ENCODE measurements at places on chromosomes 5 and 9.

GRCh38 chr5:26009742-26010141 is 1028.6 kb downstream of the CDH9 start:
- no peak for DNase-seq

GRCh38 chr5:122358372-122358979 is 46.4 kb downstream of the SNCAIP start:
- DNase-seq: no peak

DNA sequence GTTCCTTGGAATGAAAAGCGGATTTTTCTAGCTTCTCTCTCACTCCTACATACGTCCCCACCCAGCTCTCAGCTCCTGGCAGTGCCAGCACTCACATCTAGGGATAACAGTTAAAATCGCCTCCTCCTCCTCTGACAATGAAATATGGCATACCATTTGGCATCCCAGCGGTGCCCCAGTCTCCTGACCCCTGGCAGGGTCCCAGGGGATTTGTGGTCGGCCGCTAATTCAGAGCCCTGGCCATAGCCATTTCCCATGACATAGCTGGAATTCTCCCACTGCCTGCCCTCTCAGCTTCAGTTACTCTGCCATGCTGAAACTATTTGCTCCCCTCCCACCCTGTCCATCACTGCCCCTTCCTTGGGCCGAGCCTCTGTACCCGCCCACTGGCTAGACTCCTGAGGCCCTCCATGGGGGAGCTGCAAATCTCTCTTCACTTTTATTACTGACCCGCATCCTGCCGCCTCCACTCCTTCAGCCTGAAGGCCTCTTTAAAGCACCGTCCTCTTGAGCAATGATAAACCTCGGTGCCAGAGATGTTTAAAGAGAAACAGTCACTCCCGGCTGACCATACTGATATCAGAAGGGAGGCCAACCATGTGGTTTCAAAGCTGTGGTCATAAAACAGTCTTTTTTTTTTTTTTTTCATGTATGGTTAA is 139.8 kb downstream of the SLIT3 start:
- DNase-seq: no peak

GRCh38 chr5:59198365-59198764 is 615.5 kb downstream of the RAB3C start:
- no peak for DNase-seq
